RKO (cell line): ENCODE measurements at places on chromosomes 12 and 14.

- DNase-seq: no peak
These were observed 75.9 kb downstream of the IFT81 start for GRCh38 chr12:110200124-110200417.

DNA sequence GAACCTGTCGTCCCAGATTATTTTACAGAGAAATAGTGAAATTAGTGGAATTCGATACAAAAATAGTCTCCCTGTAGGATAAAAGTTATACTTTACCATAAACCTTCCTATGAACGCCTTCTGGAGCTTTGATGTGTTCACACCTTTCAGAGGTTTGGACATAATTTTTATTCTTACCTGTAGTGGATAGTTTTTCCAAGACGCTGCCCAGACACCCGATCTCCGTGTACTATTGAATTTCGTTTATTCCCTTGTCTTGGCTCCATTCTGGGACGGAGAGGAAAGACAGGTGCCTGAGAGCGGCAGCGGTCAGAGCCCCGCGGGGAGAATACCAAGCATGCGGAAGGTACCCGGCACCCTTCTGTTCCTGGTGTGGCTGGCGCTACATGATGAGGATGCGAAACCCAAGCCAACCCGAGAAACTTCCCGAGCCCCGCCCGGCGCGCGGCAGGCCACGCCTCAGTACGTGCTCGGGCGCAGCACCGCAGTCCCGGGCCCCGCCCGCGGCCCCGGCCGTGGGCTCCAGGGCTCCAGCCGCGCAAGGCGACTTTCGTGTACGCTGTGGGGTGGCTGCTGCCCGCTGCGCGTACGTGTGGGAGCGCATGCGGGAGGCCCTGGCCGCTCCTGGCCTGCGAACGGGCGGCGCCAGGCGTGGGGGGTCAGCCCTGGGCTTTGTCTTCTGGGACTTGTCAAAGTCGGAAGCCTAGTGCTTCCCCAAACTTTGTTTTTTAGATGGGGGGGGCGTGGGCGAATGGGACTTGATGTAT lies 11.3 kb upstream of the SNAPC1 start:
- peak; percentile 90 for DNase-seq

- no peak for DNase-seq
These were observed 23.3 kb downstream of the MEG3 start for GRCh38 chr14:100849115-100849781.

- DNase-seq: no peak
These were observed 196.8 kb downstream of the PPM1H start for GRCh38 chr12:62738105-62738504.

DNA sequence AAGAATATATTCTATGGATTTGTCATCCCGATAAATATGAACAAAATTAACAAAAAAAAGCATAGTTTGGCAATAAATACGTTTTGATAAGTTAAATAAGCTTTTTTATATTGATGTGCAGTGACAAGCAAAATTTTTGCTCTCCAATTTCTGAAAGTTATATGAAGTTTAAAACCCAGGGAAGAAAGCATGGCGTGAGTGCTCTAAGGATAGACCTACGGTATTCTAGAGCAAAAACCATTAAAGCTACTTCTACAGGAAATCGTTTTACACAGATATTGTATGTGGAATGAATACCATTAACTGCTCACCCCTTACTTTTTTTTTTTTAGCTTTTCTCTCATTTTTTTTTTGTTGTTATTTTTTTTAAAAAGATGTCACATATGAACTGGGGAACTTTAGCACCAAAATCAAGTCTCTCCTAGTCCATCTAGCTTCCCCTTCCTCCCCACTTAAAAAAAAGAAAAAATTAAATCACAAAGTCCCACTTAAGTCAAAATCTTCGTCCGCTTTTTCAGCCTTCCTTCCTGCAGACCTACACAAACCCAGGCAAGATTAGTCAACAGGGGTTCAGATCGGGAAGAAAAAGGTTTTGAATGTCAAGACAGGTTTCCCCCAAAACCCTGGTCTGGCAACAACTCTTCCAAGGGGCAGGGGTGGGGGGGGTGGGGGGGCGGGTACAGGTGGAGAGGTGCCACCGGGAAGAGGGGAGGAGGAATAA lies 4.4 kb downstream of the ZFP36L1 start:
- DNase-seq: peak; percentile 70

DNA sequence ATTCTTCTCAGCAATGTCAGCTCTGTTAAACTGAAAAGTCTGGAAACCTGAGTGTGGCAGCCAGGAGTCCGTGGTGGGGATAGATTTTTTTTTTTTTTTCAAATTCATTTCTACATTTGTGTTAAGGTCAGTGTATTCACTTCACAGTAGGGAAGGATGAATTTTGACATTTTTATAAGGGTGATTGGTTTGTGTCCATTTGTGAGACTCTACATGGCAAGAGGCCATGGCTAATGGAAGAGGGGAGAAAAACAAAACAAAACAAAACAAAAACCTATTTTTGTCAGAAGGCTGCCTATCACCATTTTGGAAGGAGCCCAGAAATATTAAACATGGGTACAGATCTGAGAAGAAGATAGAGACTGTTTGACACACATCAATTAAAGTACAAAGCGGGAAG lies 176.1 kb downstream of the RMST start:
- no peak for DNase-seq
